ENCODE measurements at places on chromosomes 2 and 18. TPM values are rescaled to one million over a fixed set of nuclear protein-coding genes. Genes with fewer than 3 reads are reported as not detected.

- DNase-seq, result no peak
Measured at GRCh38 chr2:239590995-239591915, 190.4 kb upstream of the HDAC4 start.

GRCh38 chr2:48512571-48512970, 17.4 kb upstream of the STON1 start:
- DNase-seq, result no peak

GRCh38 chr18:55435592-55435991, 152.4 kb downstream of the TCF4 start:
- no peak for DNase-seq

- DNase-seq, result peak; percentile 33
Measured at GRCh38 chr2:53407363-53408080, 360.1 kb upstream of the CHAC2 start.

Gene NCK2
- total RNA-seq, result 62.9 TPM

All from astrocyte (in vitro differentiated cells and primary cell).